HCT116 (cell line): ENCODE measurements at places on chromosomes 16 and 17.

GRCh38 chr17:70905796-70906195, 736.5 kb downstream of the KCNJ2 start:
- no peak overlapping the region for H3K4me3 ChIP-seq
- H3K27ac ChIP-seq, result no peak overlapping the region
- no peaks in the 10 kb centered on the region for H3K36me3 ChIP-seq
- H3K4me1 ChIP-seq, result no peaks in the 10 kb centered on the region
- no peaks in the 10 kb centered on the region for H3K27me3 ChIP-seq

DNA sequence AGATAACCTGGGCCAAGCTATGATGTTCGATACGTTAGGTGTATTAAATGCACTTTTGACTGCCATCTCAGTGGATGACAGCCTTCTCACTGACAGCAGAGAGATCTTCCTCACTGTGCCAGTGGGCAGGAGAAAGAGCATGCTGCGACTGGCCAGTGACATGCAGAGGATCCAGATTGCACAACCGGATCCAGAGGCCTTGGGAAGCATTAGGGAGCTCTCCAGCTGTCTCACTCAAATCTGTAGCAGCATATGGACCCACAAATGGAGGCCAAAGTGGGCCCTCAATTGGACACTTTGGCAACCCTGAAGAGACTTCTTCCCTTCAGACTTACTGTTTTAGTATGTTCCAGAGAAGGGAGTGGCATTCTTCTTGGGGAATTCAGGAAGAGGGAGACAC, 20.9 kb downstream of the PDZD9 start:
- H3K36me3 ChIP-seq, result peaks cover 80% of the 10 kb centered on the region
- no peak for DNase-seq
- no peak overlapping the region for H3K27ac ChIP-seq

DNA sequence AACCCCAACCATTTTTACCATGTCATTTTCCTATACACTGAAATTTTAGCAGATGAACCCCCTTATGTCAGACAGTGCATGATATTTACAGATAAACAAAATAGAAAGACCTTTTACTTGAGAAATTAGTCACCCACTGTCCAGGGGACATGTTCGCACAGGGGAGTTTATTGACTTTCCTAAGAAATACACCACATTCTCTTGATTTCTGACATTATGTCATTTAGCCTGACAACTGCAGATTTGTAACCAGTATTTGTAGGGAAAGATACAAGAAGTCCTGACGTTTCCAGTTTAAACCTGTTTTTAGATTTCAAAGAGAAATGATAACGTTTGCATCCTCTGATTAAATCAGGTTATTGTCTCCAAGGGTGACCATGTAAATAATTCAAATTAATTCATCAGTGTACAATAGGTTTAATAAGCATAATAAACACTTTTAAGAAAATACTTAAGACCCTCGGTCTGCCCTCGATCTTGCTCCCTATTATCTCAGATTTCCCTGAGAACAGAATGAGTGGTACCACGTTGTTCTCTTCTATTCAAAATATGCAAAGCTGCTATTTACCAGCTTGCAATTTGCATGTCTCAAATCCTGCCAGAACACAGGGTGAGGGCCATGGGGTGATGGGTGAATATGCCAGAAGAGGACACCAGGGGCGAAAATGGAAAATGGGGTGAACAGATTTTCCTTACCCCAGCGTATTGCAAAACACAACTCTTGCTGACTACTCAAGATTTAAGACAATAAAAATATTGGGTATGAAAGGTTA, 2.1 kb upstream of the LYRM9 start:
- no peaks in the 10 kb centered on the region for H3K27me3 ChIP-seq
- H3K36me3 ChIP-seq, result no peaks in the 10 kb centered on the region
- H3K4me3 ChIP-seq, result no peak overlapping the region
- peaks cover 11% of the 10 kb centered on the region for H3K4me1 ChIP-seq
- H3K27ac ChIP-seq, result no peak overlapping the region

DNA sequence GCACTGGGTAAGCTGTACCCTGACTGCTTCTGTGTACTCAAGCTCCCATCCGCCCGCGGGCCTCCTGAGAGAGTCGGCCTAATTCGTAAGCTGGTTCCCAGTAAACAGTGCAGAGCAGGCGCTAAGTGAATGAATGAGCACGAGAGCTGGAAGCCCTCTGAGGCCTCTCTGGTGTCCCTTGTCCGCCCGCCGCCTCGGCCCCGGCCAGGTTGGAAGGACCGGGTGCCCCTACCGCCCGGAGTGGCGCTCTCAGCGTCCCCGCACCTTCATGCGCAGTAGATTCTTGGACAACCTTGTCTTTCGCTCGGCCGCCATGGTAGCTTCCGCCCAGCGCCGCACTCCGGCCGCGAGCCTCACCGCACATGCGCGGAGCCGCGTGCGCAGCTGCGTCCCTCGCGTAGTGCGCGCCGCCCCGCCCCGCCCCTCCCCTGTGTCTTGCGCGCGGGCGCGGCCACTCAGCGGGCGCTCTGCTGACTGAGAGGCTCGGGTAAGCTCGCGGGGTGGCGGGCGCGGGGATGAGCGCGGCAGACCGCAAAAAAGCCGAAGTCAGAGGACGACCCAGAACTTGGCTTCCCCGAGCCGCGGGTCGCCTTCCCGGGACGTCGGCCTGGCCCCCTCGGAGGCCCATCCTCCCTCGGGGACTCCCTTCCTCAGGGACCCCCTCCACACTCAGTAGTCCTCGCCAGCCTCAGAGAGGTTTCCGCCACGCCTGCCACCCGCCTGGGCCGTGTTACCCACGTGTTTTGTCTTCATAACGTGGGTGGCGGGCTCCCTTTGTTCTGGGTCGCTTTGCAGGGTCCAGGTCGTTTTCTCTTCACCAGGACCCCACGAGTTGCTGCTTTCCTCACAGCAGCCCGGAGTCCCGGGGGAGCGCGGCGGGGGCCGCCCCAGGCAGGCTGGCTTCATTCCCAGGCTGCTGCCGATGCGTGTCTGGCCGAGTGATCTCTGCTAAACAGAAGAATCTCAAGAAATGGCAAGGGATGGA, at the start of gene MPHOSPH6:
Gene MPHOSPH6 (minus strand): TSS at position 364 of the 985 bp plus-strand sequence. CDS start 49 bp downstream, at position 315.
- H3K36me3 ChIP-seq, result peaks cover 6% of the 10 kb centered on the region
- peaks cover 13% of the 10 kb centered on the region for H3K4me1 ChIP-seq

DNA sequence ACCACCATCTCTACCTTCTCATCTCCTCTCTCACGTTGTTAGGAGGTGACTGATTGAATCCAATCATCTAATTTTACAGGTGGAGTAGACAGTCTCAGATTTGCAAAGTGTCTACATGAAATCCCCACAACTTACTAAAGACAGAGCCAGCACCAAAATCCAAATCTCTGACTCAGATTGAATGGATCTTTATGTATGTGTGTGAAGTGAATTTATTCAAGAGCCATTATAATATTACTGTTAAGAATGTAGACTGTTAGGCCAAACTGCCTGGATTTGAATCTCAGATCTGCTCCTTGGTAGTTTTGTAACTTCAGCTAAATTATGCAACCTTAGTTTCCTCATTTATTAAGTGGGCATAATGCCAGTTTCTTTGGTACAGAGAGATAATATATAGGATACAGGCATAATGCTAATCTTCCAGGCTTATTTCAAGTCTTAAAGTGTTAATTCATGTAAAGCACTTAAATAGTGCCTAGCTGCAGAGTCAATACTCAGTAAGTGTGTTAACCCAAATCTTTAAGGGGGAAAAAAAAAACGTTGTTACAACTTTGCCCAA, 12.7 kb downstream of the CNEP1R1 start:
- H3K36me3 ChIP-seq, result peaks cover 11% of the 10 kb centered on the region
- H3K4me3 ChIP-seq, result no peak overlapping the region
- no peak overlapping the region for H3K27ac ChIP-seq

GRCh38 chr16:64351121-64351520, 770.7 kb downstream of the CDH11 start:
- H3K4me1 ChIP-seq, result no peaks in the 10 kb centered on the region
- no peak for DNase-seq
- H3K27ac ChIP-seq, result no peak overlapping the region
- H3K27me3 ChIP-seq, result no peaks in the 10 kb centered on the region
- no peaks in the 10 kb centered on the region for H3K36me3 ChIP-seq

DNA sequence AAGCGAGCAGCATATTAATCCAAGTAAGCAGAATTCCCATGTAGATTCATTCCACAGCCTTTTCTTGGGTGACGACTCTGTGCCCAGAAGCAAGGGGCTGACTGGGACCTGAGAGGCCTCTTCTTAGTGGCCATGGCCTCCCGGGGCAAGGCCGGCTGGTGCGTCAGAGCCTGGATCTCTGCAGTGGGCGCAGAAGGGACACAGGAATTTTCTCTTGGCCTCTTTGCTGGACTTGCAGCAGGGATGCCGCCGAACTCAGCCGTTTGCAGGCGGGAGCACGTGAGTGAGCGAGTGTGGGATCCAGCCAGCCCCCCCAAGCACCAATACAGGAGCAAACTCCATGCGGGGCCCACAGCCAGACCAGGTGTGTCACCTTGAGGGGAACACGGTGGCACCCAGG, 151.8 kb downstream of the RPTOR start:
- H3K4me3 ChIP-seq, result no peak overlapping the region
- DNase-seq, result no peak
- no peaks in the 10 kb centered on the region; the same call in 1 of the 2 replicates for H3K4me1 ChIP-seq
- H3K27ac ChIP-seq, result no peak overlapping the region

- H3K36me3 ChIP-seq, result no peaks in the 10 kb centered on the region
- no peak overlapping the region for H3K27ac ChIP-seq
- no peaks in the 10 kb centered on the region for H3K27me3 ChIP-seq
- no peak overlapping the region for H3K4me3 ChIP-seq
- no peaks in the 10 kb centered on the region for H3K4me1 ChIP-seq
- DNase-seq, result peak; percentile 41
These were observed 16.5 kb downstream of the CCDC102A start for GRCh38 chr16:57519796-57520360.

- no peak overlapping the region for H3K27ac ChIP-seq
- no peaks in the 10 kb centered on the region for H3K4me1 ChIP-seq
- H3K27me3 ChIP-seq, result peaks cover 17% of the 10 kb centered on the region
- no peaks in the 10 kb centered on the region for H3K36me3 ChIP-seq
- DNase-seq, result peak; percentile 6
These were observed 170.6 kb downstream of the GSG1L start for GRCh38 chr16:27892879-27893278.

DNA sequence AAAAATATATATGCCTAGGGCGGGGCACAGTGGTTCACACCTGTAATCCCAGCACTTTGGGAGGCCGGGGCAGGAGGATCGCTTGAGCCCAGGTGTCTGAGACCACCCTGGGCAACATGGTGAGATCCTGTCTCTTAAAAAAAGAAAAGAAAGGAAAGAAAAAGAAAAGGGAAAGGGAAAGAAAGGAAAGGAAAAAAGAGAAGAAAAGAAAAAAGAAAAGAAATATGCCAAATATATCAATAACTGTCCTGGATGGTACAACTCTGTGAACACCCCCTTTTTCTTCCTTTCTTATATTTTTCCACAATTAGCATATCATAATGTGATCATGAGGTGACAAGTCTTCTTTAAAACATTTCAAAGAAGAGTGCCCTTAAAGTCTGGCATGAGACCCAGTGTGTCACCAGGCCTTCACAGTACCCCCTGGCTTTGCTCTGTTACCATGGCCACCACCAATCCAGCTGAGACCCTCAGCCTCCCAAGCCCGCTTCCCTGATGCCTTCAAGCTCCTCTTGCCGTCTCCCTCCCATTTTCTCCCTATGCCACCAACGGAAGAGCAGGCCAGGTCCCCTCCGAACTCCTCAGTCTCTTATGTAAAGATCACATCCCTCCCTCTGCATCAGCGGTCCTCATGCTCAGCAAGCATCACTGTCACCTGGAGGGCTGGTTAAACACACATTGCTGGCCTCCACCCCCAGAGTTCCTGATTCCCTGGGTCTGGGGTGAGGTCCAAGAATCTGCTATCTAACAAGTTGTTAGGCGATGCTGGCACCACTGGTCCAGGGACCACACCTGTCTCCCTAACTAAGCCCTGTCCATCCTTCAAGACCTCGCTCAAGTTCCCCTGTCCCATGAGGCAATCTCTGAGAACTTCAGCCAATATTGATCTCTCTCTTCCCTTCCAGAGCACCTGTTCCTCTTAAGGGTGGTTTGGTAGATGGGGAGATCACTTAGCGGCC, 44.5 kb downstream of the CUEDC1 start:
- no peak overlapping the region for H3K4me3 ChIP-seq
- H3K27me3 ChIP-seq, result no peaks in the 10 kb centered on the region
- no peak for DNase-seq
- H3K36me3 ChIP-seq, result no peaks in the 10 kb centered on the region

GRCh38 chr16:60681043-60681442, 1355.2 kb downstream of the CDH8 start:
- H3K36me3 ChIP-seq, result no peaks in the 10 kb centered on the region
- no peaks in the 10 kb centered on the region for H3K4me1 ChIP-seq

- peaks cover 31% of the 10 kb centered on the region for H3K36me3 ChIP-seq
- H3K27ac ChIP-seq, result no peak overlapping the region
- H3K4me3 ChIP-seq, result no peak overlapping the region
- DNase-seq, result no peak
- H3K27me3 ChIP-seq, result no peaks in the 10 kb centered on the region
These were observed 21.5 kb downstream of the PRCD start for GRCh38 chr17:76561332-76561731.
